Choroid plexus epithelial cell (primary cell): ENCODE measurements at places on chromosomes 3 and 15.

DNA sequence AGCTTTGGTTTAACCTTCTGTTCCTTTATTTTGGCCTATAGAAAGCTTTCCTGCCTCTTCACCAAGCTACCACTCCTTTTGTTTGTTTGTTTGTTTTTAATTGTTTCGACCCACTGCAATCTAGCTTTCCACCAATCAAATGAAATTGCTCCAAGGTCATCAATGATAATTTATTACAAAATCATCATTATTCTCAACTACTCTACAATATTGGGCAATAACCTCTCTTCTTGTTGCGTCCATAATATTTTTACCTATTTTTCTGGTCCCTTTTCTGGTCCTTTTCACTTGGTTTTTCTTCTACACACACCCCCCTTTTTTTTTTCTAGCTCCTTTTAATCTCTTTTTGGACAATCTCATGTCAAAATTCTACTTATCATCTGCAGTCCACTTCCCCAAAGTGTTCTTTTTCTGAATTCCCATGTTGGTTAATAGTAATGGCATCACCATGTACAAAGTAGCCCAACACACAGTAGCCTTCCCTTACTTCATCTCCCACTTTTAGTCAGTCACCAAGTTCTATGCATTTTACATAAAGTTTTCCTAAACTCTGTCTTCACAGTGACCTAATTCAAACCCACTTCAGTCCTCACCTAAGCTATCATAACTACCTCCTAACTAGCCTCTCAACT is 11.0 kb upstream of the ANKRD28 start:
- no peak for DNase-seq

GRCh38 chr3:138033202-138033691 is 23.3 kb downstream of the CLDN18 start:
- no peak for DNase-seq

GRCh38 chr3:102714567-102714966 is 279.8 kb downstream of the ZPLD1 start:
- DNase-seq, result no peak

- DNase-seq, result no peak
These were observed 837.7 kb downstream of the FHIT start for GRCh38 chr3:60413551-60413950.

- DNase-seq, result no peak
These were observed 2.1 kb upstream of the FAM131A start for GRCh38 chr3:184335291-184335660.

- DNase-seq, result peak; percentile 29
These were observed 42.2 kb downstream of the SYN2 start for GRCh38 chr3:12046406-12046805.

GRCh38 chr3:42639192-42639591 is 14.3 kb upstream of the ZBTB47 start:
- no peak for DNase-seq

DNA sequence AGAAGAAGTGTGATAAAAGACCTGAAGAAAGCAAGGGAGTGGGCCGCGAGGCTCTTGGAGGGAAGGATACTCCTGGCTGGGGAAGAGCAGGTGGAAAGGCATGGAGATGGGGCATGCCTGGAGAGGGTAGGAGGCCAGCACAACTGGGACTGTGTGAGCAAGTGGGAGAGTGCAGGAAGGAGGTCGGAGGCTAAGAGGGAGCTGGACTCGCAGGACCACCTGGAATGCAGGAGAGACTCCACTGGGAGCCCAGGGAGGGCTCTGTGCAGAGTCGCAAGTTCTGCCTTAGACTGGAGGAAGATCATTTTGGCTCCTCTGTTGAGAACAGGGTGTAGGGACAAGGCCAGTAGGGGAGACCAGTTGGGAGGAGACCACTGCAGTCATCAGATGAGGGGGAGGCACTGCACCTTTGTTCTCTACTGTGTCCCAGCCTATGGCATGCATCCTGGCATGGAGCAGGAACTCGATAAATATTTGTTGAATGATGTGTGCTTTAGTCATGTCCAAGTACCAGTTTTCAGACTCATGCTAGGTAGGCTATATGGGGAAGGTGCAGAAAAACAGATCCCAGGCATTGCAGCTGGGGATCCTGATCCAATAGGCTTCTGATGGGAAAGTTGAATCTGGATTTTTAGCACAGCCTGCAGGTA is 13.7 kb downstream of the FAM107A start:
- no peak for DNase-seq

- DNase-seq, result no peak
These were observed 145.5 kb upstream of the PFN2 start for GRCh38 chr3:150116196-150116595.

DNA sequence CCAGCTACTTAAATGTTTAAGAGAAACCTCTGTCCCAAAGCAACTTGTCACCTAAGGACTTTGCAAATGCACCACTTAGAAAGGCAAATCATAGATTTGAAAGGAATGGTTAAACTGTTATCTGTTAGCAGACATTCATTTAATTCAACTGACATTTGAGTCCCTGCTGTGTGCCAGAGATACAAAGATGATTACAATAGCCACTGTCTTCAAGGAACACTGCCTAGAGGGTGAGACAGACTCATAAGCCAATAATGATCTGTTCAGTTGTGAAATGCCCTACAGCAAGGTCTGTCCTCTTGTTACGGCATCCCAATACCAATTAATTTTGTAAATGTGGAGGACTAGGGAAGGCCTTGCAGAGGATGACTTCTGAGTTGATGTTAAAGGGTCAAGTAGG is 113.1 kb downstream of the ATG7 start:
- no peak for DNase-seq

GRCh38 chr3:101017017-101017416 is 23.8 kb upstream of the ABI3BP start:
- DNase-seq, result peak; percentile 44

GRCh38 chr15:28021281-28022039 is 77.7 kb downstream of the OCA2 start:
- DNase-seq, result peak; percentile 87

DNA sequence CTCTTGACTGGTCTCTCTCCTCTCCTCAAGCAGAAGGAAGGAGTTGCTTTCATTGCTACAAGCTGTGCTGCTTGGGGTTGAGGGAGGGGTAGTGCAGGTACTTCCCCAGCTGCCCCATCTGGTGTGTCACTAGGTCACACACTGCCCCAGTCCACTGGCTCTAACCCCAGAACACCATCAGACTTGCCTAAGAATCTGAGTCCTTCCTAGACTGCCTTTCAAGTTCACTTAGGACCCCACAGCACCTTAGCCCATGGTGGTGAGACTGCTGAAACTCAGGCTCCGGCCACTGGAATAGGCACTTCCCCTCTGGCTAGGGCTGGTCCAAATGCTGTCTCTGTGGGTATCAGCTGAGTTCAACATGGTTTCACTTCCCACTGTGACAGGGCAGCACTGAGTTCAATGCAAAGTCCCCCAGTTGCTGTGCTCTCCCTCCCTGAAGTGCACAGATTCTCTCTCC is 279.7 kb upstream of the GOLGA6L4 start:
- DNase-seq, result no peak

DNA sequence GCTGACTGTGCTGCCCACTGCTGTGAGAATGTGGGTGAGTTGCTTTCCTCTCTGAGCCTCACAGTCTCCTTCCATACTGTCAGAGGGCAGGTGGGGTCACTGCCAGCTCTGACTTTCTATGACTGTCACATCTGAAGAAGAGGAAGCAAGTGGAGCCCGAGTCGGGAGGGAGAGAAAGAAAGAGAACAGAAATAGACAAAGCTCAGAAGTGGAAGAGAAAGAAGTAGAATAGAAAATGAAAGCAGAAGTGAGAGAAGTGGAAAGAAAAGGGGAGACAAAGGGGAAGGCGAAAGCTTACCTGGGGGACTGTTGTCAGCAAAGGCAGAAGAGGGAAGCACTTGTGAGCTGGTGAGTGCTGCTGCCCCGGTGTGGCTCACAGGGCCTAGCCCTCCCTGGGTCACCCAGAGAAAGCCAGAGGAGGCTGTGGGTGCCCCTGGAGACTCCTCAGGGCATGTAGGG is 57.9 kb downstream of the EPHB1 start:
- DNase-seq, result no peak

- DNase-seq, result no peak
These were observed 576.3 kb downstream of the NTRK3 start for GRCh38 chr15:87680208-87680607.

- no peak for DNase-seq
These were observed 85.7 kb upstream of the XCR1 start for GRCh38 chr3:46112984-46113383.
